Cortex of kidney (tissue), 1 donor: ENCODE measurements at places on chromosomes 2 and 18.

GRCh38 chr18:39620551-39621168 lies 2055.1 kb upstream of the CELF4 start:
- no peak for DNase-seq

- no peak for DNase-seq
These were observed 65.5 kb downstream of the SPP2 start for GRCh38 chr2:234116010-234116409.

DNA sequence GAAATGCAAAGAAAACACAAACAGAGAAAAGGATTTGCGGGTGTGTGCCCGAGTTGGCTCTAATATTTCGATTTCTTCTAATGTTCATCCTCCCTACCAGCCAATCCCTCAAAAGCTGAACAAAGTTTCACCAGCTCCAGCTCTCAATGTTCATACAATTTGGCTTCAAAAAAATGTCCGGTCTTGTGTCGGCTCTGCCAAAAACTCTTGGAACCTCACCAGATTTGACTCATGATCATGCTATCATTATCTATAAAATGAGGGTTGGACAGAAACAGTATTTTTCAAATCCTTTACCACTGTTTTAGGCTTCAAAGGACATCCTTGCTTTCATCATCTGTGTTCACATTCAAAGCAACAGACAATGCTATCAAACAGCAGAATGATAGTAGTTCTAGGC lies 88.2 kb downstream of the CRACDL start:
- DNase-seq: no peak

DNA sequence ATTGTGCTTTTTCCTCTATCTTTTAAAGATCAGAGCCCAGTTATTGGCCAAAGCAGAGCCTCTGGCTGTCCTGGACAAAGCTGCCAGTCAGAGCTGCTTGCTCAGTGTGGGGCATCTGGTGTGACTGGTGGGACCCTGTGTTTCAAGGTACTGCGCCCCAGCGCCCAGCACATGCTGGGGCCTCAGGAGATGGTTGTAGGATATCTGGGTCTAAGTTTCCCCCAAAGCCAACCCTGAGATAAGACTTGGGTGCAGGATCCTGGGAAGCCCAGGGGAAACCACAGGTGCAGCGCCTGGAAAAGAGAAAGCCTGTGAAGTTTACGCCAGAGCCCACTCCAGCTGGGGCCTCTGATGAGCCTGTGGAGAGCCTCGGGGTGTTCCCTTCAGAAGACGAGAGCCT lies 117.7 kb downstream of the RPIA start:
- no peak for DNase-seq

DNA sequence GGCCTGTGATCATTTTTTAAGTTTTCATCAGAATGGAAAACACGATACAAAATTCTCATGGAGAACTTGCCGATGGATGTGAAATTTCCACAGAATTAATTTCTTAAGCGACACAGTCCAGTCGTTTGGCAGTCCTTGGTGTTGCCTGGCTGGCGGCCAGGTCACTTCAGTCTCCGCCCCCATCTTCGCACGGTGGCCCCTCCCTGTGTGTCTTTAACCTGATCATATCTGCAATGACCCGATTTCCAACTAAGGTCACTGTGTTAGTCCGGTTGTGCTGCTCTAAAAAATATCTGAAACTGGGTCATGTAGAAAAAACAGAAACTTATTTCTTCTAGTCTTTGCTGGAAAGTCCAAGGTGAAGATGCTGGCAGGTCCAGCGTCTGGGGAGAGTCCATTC lies 44.5 kb upstream of the COPS8 start:
- no peak for DNase-seq

DNA sequence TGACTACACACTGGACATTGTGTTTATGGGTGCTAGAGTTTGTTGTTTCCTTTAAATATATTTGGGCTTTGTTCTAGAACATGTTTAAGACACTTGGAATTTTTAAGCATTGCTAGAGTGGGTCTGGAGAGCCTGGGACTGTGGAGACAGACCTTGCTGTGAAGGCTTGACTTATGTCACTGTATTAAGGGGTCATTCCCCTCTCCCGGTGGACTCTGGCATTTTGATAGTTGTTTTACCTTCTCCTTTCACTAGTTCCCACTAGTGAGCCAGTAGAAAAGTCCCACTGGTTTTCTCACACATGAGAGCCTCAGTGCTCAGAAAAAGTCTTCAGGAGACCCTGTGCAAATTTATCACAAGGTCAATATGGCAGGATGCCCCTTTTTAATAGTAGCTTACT lies 18.6 kb downstream of the ADNP2 start:
- DNase-seq: no peak
